ENCODE measurements at places on chromosomes 2 and 18.
A peak's percentile ranks its signal among the peaks of the same experiment; 100 is the strongest.

GRCh38 chr2:95273566-95274290 is 521 bp upstream of the PROM2 start:
- no peak for DNase-seq

DNA sequence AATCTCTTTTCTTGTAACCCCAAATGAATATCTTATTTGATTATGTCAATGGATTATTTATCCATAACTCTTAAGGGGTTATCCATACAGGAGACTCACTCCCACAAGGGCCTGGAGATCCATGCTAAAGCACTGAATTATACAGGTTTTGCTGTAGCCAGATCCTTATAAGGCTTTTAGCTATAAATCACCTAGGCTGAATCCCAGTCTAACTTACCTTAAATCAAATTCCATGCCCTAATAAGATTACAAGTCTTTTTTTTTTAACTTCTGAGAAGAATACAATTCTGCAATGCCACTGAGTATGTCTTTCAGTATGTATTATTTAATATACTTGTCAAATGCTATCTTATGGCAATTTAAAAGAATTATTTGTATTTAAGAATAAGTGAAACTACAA is 340.5 kb downstream of the NBAS start:
- DNase-seq: no peak

DNA sequence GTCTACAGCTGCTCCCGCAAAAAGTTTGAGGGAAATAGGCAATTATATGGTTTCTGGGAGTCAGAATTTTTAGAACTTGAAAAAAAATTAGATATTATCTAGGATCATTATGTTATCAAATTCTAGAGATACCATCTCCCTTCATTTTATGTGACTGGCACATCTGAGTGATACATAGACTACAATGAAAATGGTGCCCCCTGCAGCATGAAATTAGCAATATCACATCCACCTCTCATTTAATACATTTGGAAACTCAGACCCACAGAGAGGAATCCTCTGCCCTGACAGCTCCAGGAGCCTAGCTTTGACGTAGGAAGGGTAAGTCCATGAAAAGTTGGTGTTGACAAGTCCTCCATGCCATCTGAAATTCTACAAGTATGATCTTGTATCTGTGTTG is 381.6 kb downstream of the SUCLG1 start:
- peak; percentile 1 for DNase-seq

DNA sequence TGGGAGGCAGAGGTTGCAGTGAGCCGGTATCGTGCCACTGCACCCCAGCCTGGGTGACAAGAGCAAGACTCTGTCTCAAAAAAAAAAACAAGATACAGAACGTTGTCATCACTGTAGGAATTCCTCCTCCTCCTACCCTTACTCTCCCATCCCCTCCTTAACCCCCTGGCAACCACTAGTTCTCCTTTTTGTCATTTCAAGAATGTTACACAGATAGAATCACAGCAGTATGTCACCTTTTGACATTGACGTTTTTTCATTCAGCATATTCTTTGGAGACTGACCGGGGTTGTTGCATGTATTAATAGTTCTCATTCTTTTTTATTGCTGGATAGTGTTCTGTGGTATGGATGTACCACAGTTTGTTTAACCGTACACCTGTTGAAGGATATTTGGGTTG is 32.4 kb downstream of the TTLL4 start:
- no peak for DNase-seq

DNA sequence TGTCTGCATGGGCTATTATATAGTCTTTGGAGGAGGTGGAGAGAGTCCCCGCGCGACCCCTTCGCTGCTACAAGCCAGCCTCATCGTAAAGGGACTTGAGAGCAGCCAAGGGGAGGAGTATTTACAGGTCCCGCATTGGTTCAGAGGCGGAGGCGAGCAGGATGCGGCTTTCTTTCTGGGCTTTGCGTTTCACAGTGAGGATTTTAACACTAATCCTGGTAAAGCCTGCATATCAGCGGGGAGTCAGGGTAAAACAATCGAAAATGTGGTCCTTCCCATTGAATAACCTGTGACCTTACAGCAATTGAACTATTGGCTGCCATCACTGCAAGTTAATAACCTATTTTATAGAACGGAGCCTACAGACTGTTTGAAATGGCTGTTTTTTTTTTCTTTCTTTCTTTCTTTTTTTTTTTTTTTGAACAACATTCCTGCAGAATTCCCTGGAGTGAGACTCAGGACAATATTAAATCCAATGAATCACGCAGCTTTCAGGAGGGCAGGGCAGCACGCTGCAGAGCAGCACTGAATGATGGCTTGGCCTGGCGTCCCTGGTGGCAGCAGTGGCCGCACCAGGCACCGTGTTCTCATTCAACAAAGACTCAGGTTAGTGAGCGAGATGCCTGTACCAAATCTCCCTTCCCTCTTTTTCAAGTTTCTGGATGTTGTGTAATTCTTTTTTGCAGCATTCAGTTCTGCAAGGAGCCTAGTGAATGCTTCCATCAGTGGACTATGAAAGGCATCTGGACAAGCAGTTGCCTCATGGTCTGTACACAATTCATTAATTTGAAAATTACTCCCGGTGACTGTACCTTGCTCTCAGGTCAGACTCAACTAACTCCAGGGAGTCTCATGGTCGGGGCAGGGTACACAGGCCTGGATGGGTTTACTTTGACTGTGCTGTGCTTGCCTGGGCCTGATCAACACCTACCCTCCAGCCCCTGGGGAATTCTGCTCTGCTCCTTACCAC is 19.8 kb downstream of the SMIM21 start:
- no peak for DNase-seq

DNA sequence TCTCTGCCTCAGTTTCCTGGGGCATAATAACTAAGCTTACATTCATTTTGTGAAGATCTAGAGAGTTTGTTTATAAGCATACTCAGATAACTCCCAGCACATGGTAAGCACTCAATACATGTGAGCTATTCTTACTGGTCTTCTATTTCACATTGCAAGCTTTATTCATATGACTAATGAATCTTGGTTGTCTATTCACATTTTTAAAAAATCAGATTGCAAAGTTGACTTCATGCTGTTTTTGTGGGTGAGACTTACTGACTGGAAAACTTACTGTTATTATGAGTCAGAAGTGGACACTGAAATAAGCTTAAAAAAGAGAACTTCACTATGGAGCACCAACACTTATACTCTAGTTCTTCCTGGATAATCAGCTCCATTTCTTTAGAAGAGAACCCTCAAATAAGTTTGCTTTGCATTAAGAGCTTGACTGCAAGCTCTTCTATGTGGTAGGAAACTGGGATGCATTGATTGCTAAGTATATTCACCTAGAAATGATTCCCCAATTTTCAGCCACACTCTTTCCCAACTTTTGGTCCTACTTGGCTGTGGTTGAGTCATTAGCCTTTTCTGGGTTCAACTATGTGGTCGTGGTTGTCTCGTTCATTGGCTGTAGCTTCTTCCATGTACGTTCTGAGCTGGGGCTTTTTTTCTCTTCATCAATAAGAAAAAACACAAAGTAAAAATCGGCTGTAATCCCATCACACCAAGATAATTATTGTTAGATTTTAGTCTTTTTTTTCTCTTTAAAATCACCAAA is 29.5 kb upstream of the RBMS1 start:
- no peak for DNase-seq

GRCh38 chr2:149184991-149185390 is 145.4 kb upstream of the LYPD6 start:
- no peak for DNase-seq

- DNase-seq: no peak
Measured at GRCh38 chr18:22494771-22495170, 77.1 kb upstream of the CTAGE1 start.

DNA sequence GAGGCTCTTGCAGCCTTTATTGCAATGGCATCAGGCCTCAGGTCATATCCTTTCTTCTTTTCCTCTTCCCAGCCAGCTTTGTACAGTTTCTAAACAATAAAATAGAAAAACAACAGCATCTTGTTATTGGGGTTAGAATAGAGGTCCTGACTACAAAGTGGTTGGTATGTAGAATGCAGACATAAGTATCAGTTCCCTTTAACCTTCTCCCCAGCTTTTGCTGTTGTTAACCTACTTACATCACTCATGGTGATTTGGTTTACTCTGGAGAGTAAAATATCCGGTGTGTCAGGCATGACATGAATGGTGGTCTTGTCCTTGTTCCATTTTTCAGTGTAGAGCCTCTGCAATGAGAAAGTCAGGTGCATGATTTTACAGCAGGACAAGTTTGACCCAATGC is 69.8 kb downstream of the NEB start:
- no peak for DNase-seq

DNA sequence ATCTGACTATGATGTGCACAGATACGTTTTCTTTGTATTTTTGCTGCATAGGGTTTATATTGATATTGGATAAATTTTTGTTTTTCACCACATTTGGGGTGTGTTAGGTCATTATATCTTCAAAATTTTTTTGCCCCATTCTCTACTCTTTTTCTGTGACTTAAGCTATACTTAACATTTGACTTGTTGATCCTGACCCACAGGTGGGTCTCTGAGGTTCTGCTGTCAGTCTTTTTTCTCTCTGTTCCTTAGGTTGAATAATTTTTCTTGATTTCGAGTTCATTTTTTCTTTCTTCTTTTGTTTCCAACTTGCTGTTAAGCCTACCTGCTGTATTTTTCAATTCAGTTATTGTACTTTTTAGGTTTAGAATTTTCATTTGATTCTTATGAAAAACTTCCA is 12.1 kb downstream of the RAB3GAP1 start:
- no peak for DNase-seq

DNA sequence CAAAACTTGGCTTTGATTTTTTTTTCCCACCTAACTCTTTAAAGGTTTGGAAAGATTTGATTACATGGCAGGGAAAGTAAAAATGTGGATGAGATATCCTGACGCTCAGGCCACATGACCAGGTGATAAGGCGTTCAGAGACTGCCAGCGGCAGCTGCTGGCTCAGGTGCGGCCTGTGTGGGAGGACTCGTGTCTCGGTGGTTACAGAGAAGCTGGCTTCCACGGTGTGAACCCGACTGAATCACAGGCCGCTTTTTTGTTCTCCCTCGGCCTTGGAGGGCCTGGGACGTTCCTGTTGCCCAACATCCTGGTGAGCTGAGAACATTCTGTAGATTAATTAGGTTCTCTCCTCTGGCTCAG is 124.2 kb upstream of the ZNF516 start:
- DNase-seq: no peak

DNA sequence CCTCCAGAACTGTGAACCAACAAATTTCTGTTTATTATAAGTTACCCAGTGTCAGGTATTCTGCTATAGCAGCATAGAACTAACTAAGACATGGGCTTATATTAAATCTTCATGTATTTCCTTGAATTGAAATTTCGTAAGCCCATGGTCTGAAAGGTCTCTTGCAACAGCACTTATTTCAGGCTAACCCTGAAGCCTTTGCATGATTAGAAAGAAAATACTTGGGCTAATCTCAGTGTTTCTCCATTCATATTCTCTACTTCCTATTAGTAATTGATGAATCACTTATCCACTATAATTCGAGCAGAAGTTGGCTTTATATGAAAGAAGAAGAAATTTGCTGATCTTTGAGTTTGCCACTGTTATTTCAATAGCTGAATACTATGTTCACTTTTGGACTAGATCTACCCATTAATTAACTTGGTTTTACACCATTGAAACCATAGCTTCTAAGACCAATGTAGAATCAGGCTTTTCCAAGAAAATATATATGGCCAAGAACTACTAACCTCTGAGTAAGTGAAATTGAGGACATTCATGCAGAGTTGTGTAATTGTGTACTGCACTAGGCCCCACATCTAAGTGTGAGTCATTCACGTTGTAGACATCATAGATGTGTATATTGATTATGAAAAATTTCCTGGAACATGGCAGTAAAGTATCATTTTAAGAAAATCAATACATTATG is 731.6 kb downstream of the SOCS6 start:
- DNase-seq: no peak

GRCh38 chr2:218270721-218271486 is 585 bp downstream of the PNKD start:
- peak; percentile 46 for DNase-seq
